ENCODE measurements at places on chromosomes 3 and 15.

DNA sequence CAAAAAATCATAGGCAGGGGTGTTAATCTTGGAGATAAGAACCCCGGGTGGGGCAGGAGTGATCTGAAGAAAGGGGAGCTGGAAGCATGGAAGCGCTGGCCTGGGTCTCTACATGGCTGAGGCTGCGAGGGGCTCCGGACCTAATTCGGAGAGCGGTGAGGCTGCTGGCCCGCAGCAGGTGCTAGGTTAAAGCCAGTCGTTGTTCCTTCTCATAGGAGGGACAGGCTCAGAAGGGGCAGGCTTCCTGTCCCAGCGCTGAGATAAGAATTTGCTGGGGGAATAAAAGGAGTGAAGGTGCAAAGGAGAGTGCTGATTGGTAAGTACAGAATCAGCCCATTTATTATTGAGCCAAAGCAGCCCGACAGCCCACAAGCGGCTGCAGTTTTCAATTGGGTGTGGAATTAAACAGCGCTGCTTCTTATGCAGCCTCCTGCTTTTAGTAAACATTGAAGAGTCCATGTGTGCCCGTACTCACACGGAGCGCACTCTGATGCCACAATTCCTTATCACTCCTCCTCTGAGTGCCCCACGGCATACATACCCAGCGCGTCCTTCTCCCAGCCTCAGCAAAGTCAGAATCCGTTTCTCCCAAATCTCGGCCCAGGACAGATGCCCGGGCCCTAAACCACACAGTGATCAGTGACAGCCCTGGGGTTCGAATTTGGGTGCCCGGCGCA is 17.1 kb downstream of the CHST13 start:
- no peaks in the 10 kb centered on the region for H3K36me3 ChIP-seq
- H3K27me3 ChIP-seq = peaks cover 48% of the 10 kb centered on the region
- no peak overlapping the region for H3K4me3 ChIP-seq
- peaks cover 9% of the 10 kb centered on the region for H3K4me1 ChIP-seq

DNA sequence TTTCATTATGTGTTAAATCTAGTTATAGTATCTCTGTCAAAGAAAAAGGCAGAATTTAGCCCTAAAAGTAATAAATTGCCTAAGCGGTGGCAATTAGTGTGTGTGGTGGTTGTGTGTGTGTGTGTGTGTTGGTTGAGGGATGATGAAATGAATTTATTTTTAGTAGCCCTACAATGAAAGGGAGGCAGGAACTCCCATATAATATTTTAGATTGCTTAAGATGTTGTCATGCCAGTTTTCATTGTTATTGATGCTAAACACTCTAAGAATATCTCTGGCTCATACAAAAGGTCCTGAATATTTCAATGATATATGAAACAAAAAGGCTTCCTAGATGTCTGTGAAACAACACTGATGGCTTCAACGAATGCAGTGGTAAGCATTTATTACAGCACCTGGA is 140.6 kb upstream of the TBC1D5 start:
- no peaks in the 10 kb centered on the region for H3K4me1 ChIP-seq
- no peaks in the 10 kb centered on the region for H3K36me3 ChIP-seq
- no peaks in the 10 kb centered on the region for H3K27me3 ChIP-seq
- DNase-seq = no peak

DNA sequence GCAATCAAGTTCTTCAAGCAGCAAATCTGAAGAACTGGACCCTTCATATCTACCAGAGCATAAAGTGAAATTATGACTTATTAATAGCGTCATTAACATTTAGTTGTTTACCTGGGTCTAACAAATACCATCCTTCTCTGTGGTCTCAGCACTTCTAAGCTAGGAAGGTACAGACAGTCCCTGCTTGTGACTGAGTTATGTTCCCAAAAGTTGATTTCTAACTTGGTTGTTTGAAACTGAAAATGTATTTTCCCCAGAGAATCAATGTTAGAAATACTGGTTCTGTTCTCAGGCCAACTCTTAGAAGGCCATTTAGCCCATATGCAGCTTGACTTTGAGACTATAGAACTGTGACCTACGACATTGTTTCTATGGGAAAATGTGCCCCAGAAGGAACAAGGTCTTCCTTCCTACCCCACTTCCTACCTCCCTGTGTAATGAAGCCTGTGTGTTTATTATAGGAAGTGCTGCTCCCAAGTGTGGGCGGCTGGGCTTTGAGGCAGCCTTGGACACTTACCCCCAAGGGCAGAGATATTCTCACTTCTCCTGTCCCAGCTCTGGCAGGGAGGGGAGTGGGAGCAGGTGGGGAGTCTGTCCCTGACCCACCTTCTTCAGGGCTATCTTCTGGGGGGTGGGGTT is 12.2 kb upstream of the MAPK6 start:
- H3K4me3 ChIP-seq = no peak overlapping the region
- no peak overlapping the region for H3K27ac ChIP-seq
- DNase-seq = no peak
- peaks cover 26% of the 10 kb centered on the region for H3K4me1 ChIP-seq

- DNase-seq = no peak
- H3K4me3 ChIP-seq = no peak overlapping the region
- H3K27me3 ChIP-seq = no peaks in the 10 kb centered on the region
- H3K27ac ChIP-seq = no peak overlapping the region
These were observed 90.0 kb upstream of the STT3B start for GRCh38 chr3:31442755-31443154.

- no peaks in the 10 kb centered on the region for H3K36me3 ChIP-seq
- no peaks in the 10 kb centered on the region for H3K4me1 ChIP-seq
- no peak overlapping the region for H3K4me3 ChIP-seq
- no peak overlapping the region for H3K27ac ChIP-seq
- H3K27me3 ChIP-seq = no peaks in the 10 kb centered on the region
These were observed 59.2 kb upstream of the IL12A start for GRCh38 chr3:159929171-159930141.

DNA sequence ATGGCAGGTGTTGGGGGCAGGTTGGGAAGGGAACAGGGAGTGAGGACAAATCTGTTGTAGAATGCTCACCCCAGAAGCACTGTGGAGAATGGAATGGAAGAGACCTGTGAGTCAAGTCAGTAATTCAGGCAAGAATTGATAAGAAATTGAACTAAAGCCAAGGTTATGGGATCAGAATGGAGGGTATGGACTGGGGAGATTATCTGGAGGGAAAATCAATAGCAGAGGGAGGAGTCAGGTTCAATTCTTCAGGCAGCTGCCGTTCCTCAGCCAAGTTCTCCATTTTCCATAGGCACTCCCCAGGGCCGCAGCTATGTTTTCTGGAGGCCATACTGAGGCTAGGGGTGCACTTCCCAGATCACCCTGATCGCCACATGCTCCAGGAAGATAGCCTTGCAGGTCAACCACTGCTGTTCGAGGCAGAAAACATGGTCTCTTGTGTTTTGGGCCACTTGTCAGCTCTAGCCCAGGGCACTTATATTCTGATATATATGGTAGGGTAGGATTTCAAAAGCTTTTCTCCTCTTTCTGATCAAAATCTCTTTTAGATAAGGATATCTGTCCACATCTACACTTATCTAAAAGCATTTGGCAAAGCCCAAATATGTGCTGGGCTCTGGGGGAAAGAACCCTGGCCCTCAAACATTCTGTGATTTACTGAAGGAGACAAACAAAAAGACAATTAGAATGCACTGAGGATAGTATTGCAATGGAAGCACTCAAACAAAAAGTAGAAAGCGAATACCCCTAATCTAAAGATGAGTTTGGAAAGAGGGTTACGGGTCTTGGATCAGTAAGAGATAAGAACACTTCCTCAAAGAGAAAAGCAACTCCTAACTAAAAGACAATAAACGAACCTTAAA is 92.3 kb downstream of the TMEM212 start:
- no peaks in the 10 kb centered on the region for H3K4me1 ChIP-seq
- H3K27ac ChIP-seq = no peak overlapping the region
- no peak overlapping the region for H3K4me3 ChIP-seq
- no peaks in the 10 kb centered on the region for H3K27me3 ChIP-seq

- H3K27ac ChIP-seq = no peak overlapping the region
- H3K27me3 ChIP-seq = no peaks in the 10 kb centered on the region
- no peak overlapping the region for H3K4me3 ChIP-seq
- no peaks in the 10 kb centered on the region for H3K36me3 ChIP-seq
These were observed 588.4 kb downstream of the NAALADL2 start for GRCh38 chr3:175447521-175447920.

DNA sequence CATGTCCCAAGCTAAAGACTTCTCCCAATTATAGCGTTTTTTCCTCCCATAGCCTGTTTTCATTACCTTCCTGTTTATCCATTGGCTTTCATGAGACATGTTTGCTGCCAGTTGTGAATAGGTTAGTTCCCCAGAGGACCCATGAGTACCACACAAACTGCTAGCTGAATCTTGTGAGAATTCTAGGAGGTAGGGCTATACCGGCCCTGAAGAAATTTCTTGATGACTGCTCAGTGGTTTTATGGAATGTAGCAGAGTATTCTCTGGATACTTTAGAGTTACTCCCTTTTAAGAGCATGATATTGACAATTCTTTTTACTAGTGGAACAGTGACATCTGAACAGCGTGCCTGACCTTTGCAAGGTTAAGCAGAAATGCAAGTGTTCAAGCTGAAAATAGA is 210.4 kb downstream of the MCTP2 start:
- H3K36me3 ChIP-seq = no peaks in the 10 kb centered on the region
- no peak overlapping the region for H3K4me3 ChIP-seq
- DNase-seq = no peak
- no peaks in the 10 kb centered on the region for H3K4me1 ChIP-seq
- no peak overlapping the region for H3K27ac ChIP-seq

DNA sequence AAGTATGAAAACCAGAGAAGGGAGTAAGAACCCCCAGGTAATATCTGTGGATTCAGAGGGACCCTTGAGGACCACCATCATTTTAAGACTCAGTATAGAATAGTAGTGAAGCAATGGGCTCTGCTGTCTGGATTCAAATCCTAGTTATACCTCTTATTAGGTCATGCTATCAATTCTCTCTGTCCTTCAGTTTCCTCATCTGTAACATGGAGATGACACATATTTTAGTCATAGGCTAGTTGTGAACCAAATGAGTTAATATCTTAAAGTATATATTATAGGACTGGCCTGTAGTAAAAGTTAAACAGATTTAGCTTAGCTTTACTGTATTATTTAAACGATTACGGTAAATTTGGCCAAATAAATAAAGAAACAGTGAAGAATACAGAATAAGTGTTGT is 177.3 kb upstream of the GOLIM4 start:
- no peaks in the 10 kb centered on the region for H3K27me3 ChIP-seq
- no peak overlapping the region for H3K27ac ChIP-seq
- no peaks in the 10 kb centered on the region for H3K36me3 ChIP-seq
- H3K4me3 ChIP-seq = no peak overlapping the region
- DNase-seq = no peak

- no peak overlapping the region for H3K4me3 ChIP-seq
- DNase-seq = no peak
- H3K27me3 ChIP-seq = no peaks in the 10 kb centered on the region
- no peak overlapping the region for H3K27ac ChIP-seq
- H3K4me1 ChIP-seq = peaks cover 14% of the 10 kb centered on the region
- H3K36me3 ChIP-seq = peaks cover 54% of the 10 kb centered on the region
These were observed 66.0 kb downstream of the GOLIM4 start for GRCh38 chr3:168029705-168030104.

GRCh38 chr3:29281094-29281343 is 148 bp downstream of the RBMS3 start:
- DNase-seq = no peak
- peak overlapping the region; percentile 87 for H3K27ac ChIP-seq
- H3K36me3 ChIP-seq = no peaks in the 10 kb centered on the region
- H3K4me3 ChIP-seq = peak overlapping the region; percentile 58
- no peaks in the 10 kb centered on the region for H3K27me3 ChIP-seq
- H3K4me1 ChIP-seq = peaks cover 17% of the 10 kb centered on the region

GRCh38 chr3:106119614-106120082 is 250.8 kb upstream of the CBLB start:
- DNase-seq = no peak
- H3K27ac ChIP-seq = no peak overlapping the region
- H3K36me3 ChIP-seq = no peaks in the 10 kb centered on the region
- H3K27me3 ChIP-seq = no peaks in the 10 kb centered on the region
- H3K4me3 ChIP-seq = no peak overlapping the region

- no peak for DNase-seq
- peaks cover 11% of the 10 kb centered on the region for H3K36me3 ChIP-seq
- H3K4me3 ChIP-seq = no peak overlapping the region
- H3K4me1 ChIP-seq = no peaks in the 10 kb centered on the region
These were observed 88.0 kb downstream of the NUP210 start for GRCh38 chr3:13332158-13332557.

GRCh38 chr3:74561881-74562280 is 52.6 kb downstream of the CNTN3 start:
- H3K36me3 ChIP-seq = no peaks in the 10 kb centered on the region
- H3K4me1 ChIP-seq = no peaks in the 10 kb centered on the region
- DNase-seq = no peak
- H3K4me3 ChIP-seq = no peak overlapping the region
- H3K27ac ChIP-seq = no peak overlapping the region

Data from suprapubic skin (tissue), 4 donors.